ENCODE measurements at places on chromosomes 4 and X. TPM values are rescaled to one million over a fixed set of nuclear protein-coding genes. Genes with fewer than 3 reads are reported as not detected.

CBR4 gene
- total RNA-seq = 13.0 TPM

- no peak for DNase-seq
These were observed 9.9 kb downstream of the TNIP2 start for GRCh38 chr4:2745981-2746806.

FMR1NB gene
- not detected for total RNA-seq

GRCh38 chr4:142112451-142112850 is 476.1 kb downstream of the IL15 start:
- no peak for DNase-seq

DNA sequence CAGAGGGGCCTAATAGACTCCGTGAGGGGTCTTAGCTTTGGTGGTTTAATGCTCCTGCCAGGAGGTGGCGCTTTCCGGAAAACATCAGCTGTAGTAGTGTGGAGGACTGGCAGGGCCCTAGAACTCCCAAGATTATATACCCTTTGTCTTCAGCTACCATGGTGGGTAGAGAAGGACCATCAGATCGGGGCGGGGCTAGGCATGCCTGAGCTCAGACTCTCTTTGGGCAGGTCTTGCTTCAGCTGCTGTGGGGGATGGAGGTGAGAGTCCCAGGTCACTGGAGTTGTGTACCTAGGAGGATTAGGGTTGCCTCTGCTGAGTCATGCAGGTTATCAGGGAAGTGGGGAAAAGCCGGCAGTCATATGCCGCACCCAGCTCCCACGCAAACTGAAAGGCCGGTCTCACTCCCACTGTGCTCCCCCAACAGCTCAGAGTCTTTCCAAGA is 63.0 kb upstream of the AGA start:
- DNase-seq = no peak

ETNPPL gene
- total RNA-seq = not detected

TNMD gene
- not detected for total RNA-seq

DNA sequence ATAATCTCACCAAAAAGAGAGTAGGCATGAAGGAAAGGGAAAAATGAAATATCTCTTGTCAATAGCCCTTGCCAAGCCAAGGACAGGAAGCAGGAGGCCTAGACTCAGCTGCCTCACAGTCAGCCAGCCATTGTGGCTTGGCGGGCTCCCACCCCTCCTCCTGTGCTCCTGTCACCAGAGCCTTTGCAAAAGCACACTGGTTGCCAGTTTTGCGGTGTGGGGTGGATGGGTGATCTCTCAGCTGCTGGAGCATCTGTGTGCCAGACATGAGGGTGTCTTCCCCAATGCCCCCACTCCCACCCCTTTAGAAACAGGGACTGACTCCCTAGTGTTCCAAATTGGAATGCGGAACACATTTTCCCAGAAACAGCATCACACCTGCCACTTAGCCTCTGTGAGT is 26.1 kb downstream of the ARHGEF6 start:
- no peak for DNase-seq

GRCh38 chr4:119479835-119480234 is 148.8 kb downstream of the PDE5A start:
- no peak for DNase-seq

DNA sequence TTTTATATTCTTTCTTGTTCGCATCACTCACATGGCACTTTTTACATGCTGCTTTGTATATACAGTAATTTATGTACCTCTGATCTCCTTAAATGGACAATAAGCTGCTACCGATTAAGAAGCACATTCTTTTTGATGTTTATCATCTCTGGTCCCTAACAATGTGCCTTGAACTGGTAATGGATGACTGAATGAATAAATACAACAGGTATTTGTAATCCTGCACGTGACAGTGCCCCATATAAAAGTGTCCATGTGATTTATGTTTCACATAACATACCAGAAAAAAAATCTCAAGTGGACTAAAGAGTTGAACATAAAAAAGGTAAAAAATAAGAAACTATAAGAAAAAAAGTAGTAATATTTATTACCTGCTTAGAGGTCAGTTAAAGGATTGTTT is 7.7 kb upstream of the SLAIN2 start:
- DNase-seq = no peak

DNA sequence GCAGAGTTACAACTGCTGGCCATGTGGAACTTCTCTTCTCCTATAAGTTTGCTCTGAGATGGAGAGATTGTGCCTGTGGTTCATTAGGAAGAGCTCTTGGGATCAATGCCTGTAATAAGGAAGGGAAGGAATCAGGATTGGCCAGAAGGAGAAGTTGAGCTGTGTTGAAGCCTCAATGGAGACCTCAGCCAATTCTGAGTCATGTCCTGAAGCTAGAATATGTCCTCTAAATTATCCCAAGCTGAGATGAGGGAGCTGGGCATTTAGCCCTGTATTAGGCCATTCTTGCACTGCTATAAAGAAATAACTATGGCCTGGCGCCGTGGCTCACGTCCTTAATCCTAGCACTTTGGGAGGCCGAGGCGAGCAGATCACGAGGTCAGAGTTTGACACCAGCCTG is 85.4 kb upstream of the DHX15 start:
- no peak for DNase-seq

GRCh38 chr4:622996-623913 is 2.1 kb upstream of the PDE6B start:
- no peak for DNase-seq

GRCh38 chrX:126164226-126164625 is 1.9 kb downstream of the DCAF12L2 start:
- DNase-seq = no peak

UGT2B7 gene
- not detected for total RNA-seq

GRCh38 chrX:55695227-55696018 is 22.1 kb upstream of the RRAGB start:
- DNase-seq = no peak

APELA gene
- total RNA-seq = not detected

- DNase-seq = no peak
These were observed 67.5 kb downstream of the TBL1X start for GRCh38 chrX:9532349-9532748.

DNA sequence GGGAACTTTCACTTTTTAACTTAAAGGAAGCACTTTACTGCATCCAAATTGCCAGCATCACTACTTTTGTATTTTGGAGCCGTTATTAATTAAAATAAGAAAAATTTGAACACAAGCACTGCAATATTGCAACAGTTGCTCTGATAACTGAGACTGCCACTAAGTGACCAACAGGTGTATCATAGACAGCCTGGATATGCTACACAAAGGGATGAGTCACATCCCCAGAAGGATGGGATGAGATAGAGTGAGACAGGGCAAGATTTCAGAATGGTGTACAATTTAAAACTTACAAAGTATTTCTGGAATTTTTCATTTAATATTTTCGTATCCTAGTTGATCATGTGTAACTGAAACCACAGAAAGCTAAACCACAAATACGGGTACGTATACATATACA is 204.1 kb downstream of the MAPK10 start:
- DNase-seq = no peak

DNA sequence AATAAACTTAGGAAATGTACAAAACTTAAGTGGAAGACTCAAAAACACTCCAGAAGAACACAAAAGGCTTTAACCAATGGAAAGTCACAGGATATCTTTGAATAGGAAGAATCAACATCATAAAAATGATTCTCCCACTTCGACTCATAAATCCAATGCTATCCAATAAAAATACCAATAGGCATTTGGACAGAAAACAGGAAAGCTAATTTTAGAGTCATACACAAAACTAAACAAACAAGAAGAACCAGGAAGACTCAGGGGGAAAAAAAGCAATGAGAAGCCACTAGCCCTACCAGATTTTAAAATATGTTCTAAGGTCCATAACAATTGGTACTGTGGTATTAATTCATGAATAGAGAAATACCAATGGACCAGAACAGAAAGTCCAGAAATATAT is 28.2 kb downstream of the SLC9A7 start:
- DNase-seq = no peak

- no peak for DNase-seq
These were observed 20.3 kb downstream of the CD99 start for GRCh38 chrX:2711441-2711840.

Data from vagina (tissue), 2 donors.